RPMI8226 (cell line): ENCODE measurements at places on chromosomes 5 and 9.

DNA sequence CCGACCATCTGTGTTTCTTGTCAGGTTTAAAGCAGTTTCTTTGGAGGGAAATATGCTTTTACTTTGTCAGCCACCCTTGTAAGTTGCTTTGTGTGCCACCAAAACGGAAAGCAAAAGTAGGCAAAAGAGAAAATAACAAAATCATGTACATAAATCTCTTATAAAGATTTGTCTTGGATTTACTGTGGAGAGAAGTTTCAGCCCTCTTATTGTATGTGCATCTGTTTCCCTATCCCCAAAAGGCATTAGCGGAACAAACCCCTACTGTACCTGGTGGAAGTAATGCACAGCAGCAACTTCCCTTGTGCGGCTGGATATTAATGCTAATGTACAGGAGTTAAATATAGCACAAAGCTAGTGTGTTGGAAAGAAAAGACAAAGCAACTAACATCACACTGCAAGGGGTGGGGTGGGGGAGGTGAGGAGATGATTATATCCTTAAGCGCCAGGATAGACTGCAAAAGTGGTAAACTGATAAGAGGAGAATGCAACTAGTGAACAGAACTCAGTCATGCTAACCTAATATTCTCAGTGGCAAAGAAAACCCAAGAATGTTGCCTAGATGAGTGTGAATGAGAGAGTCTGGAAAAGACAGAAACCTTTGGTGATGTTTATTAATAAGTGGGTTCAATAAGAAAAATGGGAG, 396.5 kb upstream of the MEF2C start:
- no peak for DNase-seq

DNA sequence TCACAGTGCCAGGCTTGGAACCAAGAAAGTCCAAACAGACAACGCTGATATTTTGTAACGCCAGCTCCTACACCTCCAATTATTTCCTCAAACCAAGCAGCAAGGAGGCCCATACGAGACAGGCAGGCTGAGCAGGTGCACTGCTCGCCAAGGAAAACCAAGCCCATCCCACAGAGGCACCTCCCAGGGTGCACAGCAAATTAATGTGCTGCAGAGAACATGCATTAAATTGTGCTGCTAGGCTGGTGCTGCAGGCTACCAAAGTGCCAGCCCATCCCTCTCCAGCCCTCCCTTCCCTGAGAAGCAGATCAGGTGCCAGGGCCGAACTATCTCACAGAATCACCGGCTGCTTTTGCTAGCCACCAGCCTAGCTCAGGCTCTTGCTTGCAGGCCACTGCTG, 137.8 kb downstream of the PAX5 start:
- no peak for DNase-seq

GRCh38 chr9:101462558-101462957, 27.0 kb upstream of the ALDOB start:
- no peak for DNase-seq

GRCh38 chr9:107841076-107841475, 351.5 kb upstream of the KLF4 start:
- DNase-seq: no peak

GRCh38 chr9:24413651-24414050, 132.0 kb downstream of the IZUMO3 start:
- DNase-seq: no peak

DNA sequence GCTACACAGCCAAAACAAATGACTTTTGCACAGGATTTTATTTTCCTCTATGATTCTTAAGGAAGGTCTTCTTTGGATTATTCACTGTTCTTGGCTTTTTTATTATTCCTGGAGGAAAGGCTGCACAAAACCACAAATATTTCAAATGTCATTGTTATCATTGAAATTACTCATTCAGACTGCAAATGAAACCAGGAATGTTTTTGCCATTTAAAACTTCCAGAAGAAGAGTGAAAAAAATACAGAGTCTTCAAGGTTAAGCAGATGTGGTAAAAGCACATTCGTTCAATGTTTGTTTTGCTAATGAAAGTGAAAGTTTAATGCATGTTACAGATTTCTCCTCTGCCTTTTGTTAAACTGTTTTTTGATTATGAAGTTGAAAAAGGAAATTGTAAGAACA, 238.2 kb downstream of the TLE4 start:
- DNase-seq: no peak

GRCh38 chr5:91998774-91999173, 615.7 kb upstream of the ARRDC3 start:
- no peak for DNase-seq

DNA sequence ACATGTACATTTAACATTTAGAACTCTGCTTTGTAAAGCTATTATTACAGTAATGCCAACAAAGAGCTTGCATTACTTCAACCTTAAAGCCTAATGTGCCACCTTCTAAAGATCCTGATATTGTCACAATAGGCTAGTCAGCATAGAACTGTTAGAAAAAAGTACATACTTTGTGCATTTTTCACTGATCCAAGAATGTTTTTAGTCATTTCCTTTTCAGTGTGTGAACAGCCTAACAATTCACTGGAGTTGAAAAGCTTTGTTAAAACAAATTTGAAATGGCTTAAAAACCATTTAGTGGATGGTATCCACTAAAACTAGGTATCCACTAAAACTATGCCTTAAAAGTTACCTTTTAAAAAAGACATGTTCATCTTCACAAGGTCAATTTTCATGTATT, 4.5 kb downstream of the RPS6 start:
- no peak for DNase-seq

GRCh38 chr5:5522336-5522735, 99.9 kb downstream of the ICE1 start:
- no peak for DNase-seq

GRCh38 chr5:98774192-98775033, 950 bp downstream of the RGMB start:
- peak; percentile 78 for DNase-seq

GRCh38 chr9:129394061-129394885, 216.2 kb upstream of the IER5L start:
- peak; percentile 44 for DNase-seq

GRCh38 chr5:137461391-137462264, 37.5 kb downstream of the SPOCK1 start:
- peak; percentile 5 for DNase-seq

DNA sequence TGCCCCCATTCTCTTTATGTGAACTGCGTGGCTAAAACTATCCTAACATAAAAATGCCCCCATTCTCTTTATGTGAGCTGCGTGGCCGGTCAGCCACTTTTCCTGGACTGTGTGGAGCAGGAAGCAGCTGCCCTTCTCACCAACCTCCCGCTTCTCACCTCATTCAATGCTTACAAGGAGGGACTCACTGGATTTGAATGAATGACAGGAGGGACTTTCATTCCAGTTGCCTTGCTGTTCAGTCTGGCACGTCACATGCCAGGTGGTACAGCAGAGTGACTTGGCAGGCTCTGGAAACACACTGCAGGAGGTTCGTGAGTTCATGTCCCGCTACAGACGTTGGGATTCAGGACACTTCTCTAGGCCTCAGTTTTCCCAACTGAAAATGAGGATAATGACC, 60.2 kb upstream of the NFIL3 start:
- no peak for DNase-seq

GRCh38 chr5:75461679-75462078, 49.8 kb downstream of the CERT1 start:
- no peak for DNase-seq

- DNase-seq: no peak
These were observed 256 bp upstream of the CLINT1 start for GRCh38 chr5:157859227-157859575.

GRCh38 chr9:83056174-83056573, 6.8 kb downstream of the RASEF start:
- no peak for DNase-seq

- DNase-seq: no peak
These were observed 10.9 kb upstream of the PHYHD1 start for GRCh38 chr9:128909859-128910258.

DNA sequence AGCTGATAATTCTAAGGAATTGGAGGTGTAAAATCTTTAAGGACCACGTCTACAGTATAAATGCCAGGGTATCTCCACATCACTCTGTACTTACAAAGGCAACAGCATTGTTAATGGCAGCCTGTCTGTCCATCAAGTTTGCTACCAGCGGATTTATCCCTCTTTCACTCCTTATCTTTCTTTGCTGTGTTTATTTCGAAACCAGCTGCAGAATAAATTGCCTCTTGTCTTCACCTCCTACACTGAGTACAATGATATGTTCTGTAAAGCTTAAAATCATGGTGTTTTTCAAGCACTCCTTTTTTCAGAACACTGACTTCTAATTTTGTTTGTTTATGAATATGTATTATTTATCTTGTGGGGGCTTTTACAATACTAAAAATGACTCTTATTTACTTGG, 1088.1 kb downstream of the NR2F1-AS1 start:
- no peak for DNase-seq

DNA sequence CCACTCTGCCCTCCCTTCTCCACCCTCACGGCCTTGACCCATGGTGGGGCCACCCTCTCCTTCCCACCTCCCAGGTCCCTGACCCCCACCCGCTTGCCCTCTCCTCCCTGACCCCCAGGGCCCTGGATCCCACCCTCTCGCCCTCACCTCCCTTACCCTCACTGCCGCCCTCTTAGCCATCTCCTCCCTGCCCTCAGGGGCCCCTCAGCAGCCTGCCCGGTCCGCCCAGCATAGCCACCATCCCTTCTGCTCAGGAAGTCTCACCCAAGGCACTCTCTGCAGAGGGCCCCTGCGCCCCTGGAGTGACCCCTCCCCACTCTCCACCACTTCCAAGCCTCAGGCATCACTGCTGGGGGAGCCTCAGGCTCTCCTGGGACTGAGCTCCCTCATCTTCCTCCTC, 66.3 kb downstream of the MRPL36 start:
- no peak for DNase-seq

DNA sequence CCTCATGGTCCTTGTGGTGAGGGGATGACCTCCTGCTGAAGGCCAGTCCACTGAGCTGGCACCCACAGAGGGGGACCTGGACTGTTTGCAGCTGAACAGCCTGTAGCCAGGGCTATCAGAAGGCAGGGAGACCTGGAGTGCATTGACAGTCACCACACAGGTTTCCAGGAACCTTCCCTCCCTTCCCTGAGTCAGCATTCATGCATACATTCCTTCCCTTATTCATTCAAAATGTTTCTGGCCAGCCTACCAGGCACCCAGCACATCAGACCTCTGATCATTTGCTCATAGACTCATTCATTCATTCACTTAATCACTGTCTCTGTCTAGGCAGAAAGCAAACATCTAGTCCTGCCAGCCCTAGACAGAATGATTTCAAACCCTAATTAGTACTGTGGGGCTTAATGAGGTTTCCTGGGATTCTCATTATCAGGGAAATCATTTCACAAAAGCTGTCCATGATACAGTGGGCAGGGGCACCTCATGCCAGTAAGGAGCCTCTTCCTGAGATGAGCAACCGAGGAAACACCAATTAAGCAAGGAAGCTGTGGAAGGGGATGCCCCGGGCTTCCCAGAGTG, 110.1 kb upstream of the PPP1R26 start:
- DNase-seq: no peak

DNA sequence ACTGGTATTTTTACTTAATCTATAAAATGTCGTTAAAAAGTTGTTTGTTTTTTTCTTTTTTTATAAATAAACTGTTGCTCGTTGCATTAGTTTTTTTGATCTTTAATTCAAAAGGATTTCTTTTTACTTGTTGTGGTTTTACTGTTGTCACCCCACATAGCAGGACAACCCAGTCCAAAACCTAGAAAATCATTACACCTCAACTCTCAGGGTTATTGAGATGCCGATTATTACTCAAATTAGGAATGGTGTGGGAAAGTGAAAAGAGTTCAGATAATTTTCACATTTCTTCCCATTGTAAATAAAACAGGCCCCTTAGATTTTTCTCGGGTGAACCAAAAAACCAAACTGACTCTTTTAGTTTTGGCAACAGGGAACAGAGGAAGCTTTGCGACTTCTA, 17.4 kb upstream of the CTSL start:
- no peak for DNase-seq

DNA sequence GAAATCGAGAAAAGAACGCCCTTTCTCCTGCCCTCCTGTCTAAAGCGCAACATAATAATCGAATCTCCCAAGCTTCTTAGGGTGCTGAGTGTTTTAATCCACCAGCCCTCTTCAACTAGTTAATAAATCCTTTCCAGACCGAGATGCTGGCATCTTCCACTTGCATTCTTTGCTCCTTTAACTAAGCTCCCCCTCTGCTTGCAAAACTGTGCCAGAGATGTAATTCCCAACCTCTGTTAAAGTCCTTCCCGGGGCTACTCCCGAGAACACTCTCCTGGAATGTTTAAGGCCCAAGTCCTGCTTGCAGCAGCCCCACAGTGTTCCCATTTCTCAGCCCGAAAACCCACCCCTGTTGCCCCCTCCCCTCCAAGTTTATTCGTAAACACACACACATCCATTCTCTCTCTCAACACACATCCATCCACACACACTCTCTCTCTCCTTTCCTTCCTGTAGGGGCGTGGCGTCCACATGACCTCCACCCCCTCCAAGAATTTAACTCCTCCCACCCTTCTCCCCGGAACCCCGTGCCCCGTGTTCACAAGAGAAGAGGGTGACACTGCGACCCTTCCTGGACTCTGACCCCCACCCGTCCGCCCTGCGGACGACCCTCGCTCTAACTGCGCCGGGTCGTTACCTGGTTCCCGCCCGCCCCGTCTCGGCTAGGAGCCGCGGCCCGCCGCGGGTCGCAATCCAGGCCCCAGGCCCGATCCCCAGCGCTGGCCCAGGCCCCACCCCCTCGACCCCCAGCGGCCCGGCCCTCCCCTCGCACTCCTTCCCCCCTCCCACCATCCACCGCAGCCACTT, 7.0 kb upstream of the MGAT1 start:
- DNase-seq: peak; percentile 94

DNA sequence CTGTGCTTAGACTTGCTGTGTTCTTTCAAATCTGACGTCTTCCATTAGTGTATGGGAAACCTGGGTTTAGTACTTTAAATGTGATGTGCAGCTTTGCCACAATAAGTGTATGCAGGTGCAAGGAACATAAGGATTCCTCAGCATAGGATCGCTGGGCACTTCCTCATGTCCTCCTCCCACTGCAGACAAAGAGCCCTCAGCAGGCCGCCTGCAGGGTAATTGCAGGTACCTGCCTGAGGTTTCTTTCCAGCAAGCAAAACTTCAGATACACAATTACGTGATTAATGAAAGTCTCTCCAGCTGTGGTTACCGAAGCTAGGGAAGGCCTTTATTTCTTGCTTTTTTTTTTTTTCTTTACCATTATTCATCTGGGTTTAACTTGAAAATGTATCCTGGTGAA, 233.1 kb downstream of the RFK start:
- DNase-seq: no peak

GRCh38 chr5:14917719-14918118, 46.1 kb upstream of the ANKH start:
- DNase-seq: no peak

DNA sequence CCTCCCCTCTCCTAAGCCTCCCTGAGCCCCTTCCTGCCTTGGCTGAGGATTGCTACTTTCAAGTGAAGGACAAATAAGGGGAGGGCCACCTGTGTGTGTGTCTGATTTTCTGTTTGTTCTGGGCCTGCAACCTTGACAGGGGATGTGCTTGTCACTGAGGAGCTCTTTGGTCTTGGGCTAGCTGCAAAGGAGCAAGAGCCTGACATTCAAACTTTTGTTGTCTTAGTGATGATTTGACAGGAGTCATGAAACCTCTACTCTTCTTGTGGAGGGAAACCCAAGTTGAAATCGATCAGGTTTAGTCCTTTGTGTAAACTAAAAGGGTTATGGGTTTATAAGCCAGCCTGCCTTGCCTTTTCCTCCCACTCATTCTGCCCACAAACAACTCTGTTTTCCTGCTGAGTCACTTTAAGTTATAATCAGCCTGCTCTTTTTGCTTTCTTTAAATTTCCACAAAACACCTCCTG, 16.9 kb downstream of the CLTA start:
- DNase-seq: no peak
